ENCODE measurements at places on chromosomes 7 and 10.

DNA sequence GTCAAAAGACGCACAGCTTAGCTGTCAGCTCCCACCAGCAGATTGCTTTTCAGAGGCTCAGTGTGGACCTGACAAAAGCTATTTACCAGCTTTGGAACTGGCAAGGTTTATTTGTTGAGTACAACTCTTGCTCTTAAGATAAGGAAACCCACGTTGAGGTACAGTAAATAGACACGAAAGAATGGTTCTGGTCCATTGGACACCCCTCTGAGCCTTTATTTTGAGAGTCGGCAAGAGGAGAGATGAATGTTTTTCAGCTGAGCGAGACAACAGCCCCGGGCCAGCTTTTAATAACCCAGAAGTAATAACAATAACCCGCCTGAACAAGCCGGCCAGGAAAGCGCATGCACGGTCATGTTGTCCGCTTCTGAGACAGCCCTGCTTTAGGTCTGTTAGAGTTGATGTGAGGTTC, 49.0 kb downstream of the WNT2 start:
- DNase-seq = no peak

GRCh38 chr7:152543799-152544198, 108.0 kb upstream of the KMT2C start:
- DNase-seq = no peak

- DNase-seq = peak; percentile 42
Observed at GRCh38 chr10:62244785-62245467, 23.7 kb downstream of the RTKN2 start.

- no peak for DNase-seq
Observed at GRCh38 chr10:11730779-11731178, 11.4 kb upstream of the ECHDC3 start.

GRCh38 chr7:7565018-7565680, 1.5 kb upstream of the MIOS start:
- no peak for DNase-seq

GRCh38 chr7:94893661-94894060, 13.7 kb upstream of the PPP1R9A start:
- DNase-seq = no peak

Measured in effector CD4-positive, alpha-beta T cell (primary cell).